Midbrain (tissue), 1 donor: ENCODE measurements at places on chromosomes 4 and X.
A peak's percentile ranks its signal among the peaks of the same experiment; 100 is the strongest.

GRCh38 chr4:133320576-133321170, 171.6 kb downstream of the PCDH10 start:
- DNase-seq = peak; percentile 52

DNA sequence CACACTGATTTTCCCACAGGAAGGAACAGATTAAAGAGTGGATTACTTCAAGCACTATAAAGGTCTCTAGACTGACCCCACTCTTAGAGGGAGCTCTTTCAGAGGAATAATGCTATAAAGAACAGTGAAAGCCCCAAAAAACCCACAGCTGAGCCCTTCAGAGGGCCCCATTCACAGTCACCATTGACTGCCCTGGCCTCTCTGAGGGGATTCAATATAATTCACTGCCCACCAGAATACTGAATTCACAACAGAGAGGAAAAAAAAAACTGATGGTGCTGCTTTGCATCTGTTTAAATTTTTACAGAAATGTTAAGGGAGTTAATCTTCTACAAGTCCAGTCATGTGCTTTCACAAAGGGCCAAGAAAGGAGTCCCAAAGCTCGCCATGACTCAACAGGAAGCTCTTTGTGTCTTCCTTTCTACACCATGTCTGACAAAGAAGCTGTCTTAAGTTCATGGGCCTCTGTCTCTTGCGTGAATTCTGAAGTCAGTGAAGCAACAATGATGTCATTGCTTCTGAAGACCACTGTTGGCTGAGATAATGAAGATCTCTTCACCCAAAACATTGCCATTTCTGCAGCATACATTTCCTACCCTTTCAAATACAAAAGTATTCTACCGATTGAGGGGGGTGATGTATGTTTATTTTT, 174.9 kb downstream of the ADAMTS3 start:
- no peak for DNase-seq

GRCh38 chr4:28373601-28374000, 1513.0 kb downstream of the STIM2 start:
- no peak for DNase-seq

- no peak for DNase-seq
Measured at GRCh38 chr4:145277011-145277410, 96.6 kb upstream of the OTUD4 start.

- no peak for DNase-seq
Measured at GRCh38 chr4:100834616-100835015, 316.8 kb upstream of the EMCN start.

DNA sequence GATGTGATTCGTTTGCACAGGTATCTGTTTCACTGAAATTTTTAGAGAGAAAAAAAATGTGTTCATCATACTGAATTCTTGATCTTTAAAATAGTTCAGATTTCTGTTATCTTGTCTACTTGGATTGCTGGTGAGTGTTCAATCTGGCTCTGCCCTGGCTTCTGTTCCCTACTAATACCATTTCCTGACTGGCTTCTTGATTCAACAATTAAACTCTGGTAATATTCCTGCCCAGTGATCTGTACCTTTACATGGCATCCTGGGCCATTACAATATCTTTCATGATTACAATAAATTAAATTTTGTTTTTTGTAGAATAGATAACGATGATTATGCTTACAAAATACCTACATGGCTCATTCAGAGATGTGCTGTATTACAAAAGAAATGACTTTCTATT, 1388.0 kb upstream of the TENM3 start:
- no peak for DNase-seq

- no peak for DNase-seq
Measured at GRCh38 chr4:166481739-166482138, 608.7 kb downstream of the TLL1 start.

GRCh38 chrX:13338996-13339515, 19.2 kb upstream of the ATXN3L start:
- DNase-seq = no peak

DNA sequence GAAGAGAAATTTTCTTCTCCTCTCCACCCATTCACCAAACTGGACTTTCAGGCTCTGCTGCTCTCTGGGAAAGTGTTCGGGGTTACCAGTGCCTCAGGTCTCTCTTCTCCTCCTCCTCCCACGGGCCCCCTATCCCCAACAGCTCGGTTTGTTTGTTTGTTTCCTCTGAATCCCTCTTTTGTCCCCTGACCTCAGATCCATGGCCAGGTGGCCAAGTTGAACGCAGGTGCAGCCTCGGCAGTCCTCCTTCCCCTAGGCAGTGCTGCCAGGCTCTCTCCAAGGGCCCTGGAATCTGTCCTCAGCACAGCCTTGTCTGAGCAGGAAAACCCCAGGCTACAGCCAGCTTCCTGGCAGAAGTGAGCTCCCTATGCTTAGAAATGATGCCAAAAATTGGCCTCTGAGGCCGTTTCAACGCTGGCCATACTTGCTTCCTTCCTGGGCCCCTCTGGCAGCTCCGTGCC, 60.0 kb downstream of the FHDC1 start:
- DNase-seq = peak; percentile 14

GRCh38 chrX:105328773-105329172, 108.3 kb upstream of the TEX13A start:
- no peak for DNase-seq

GRCh38 chrX:102959471-102959870, 22.4 kb downstream of the RAB40AL start:
- DNase-seq = no peak

DNA sequence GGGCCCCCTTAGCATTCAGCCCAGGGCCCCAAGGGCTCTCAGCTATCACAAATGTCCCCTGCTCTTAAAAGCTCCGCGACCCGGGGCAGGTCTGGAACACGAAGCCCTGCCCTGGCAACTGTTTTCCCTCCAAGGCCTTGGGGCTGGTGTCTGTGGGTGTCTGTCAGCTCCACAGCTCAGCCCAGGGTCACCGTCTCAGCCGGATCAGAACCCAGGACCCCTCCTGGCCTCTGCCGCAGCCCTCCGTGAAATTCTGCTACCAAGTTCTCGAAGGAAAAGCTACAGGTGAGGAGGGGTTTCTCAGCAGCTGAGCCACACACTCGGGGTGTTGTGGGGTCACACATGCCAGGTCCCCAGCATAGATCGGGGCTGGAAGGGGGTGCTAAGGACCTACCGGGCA, 61.2 kb downstream of the ACOX3 start:
- DNase-seq = no peak

GRCh38 chr4:9924750-9925149, 96.5 kb downstream of the SLC2A9 start:
- DNase-seq = no peak

DNA sequence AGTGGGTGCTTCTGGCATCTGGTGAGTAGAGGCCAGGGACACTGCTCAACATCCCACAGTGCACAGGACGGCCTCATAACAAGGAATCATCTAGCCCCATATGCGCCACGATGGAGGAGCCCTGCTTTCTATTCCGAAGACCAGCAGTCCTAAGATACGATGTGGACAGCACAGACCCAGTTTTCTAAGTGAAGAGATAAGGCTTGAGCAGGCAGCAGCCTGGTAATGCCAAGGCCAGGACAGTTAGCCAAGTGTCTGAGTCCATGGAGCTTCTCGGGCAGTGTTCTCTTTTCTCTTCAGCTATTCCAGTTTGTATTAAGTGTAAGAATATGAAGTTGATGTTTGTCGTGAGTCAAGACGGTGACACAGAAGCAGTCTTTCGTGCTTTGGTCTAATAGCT, 112.7 kb downstream of the TBL1X start:
- no peak for DNase-seq

DNA sequence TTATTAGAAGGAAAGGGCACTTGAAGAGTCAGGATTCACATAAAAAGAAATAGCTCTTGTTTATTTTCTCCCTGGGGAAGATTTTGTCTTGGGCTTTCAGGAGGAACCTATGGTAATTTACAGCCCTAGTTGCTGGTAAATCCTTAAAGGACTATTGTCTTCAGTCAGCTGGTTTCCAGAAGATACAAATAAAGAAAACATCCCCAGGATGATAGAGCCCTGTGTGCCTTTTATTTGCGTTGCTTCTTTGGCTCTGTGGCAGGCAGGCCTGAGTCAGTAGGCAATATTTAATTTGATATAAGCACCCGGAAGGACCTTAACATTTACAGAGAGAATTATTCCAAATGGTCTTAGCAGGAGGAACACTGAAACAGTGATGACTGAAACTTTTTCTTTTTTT, 131.0 kb upstream of the SLC34A2 start:
- no peak for DNase-seq

DNA sequence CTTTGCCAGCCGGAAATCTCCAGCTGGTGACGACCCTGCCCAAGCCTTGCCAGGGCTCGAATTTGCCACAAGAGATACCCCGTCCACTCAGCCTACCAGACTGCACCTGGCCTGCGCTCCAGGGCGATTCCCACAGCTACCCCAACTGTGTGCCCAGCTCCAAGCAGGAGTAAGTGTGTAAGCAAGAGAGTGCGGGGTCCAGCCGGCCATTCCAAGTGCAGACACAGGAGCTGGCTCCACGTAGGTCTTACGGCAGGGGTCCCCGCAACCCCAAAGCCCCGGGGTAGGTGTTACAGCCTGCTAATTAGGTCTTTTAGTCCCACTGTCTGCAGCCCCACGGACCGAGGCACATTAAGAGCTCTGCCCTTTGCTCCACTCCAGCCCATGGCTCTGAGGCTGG, 1305.2 kb downstream of the ARAP2 start:
- no peak for DNase-seq

DNA sequence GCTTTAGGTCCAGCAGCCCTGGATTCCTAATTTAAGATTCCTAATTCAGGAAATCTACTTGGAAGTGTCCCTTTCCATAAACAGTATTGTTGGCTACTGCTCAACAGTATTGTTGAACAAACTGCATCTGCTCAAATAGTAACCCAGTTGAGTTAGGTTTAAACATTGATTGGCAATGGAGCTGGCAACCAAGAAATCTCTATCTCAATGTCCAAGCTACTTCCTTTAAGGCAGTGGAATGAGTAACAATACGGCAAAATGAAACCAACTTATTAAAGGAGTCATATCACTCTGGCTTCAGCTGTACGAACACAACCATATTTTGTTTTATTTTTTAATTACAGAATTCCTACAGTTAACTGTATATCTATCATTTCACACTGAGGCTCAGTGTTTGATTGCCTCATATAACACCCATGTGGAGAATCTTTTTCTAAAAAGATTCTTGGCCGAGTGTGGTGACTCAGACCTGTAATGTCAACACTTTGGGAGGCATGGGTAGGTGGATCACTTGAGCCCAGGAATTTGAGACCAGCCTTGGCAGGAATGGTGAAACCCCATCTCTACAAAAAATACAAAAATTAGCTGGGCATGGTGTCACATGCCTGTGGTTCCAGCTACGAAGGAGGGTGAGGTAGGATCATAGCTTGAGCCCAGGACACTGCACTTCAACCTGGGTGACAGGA, 71.7 kb upstream of the IL13RA1 start:
- DNase-seq = no peak
